ENCODE measurements at places on chromosomes 7 and 10. TPM values are rescaled to one million over a fixed set of nuclear protein-coding genes. Genes with fewer than 3 reads are reported as not detected.

Gene TDRD1
- 0.12 TPM for total RNA-seq

Gene NPFFR1
- total RNA-seq: 0.04 TPM

Gene IKZF1
- total RNA-seq: 5.0 TPM

Gene GPR22
- not detected for total RNA-seq

Gene TYW1B
- total RNA-seq: 3.4 TPM

Gene VCL
- total RNA-seq: 615 TPM

Gene SFRP5
- 34.4 TPM for total RNA-seq

Gene SHTN1
- total RNA-seq: 4.3 TPM

GRCh38 chr7:106480616-106481031, 180.3 kb downstream of the CCDC71L start:
- no peak for ATAC-seq

DNA sequence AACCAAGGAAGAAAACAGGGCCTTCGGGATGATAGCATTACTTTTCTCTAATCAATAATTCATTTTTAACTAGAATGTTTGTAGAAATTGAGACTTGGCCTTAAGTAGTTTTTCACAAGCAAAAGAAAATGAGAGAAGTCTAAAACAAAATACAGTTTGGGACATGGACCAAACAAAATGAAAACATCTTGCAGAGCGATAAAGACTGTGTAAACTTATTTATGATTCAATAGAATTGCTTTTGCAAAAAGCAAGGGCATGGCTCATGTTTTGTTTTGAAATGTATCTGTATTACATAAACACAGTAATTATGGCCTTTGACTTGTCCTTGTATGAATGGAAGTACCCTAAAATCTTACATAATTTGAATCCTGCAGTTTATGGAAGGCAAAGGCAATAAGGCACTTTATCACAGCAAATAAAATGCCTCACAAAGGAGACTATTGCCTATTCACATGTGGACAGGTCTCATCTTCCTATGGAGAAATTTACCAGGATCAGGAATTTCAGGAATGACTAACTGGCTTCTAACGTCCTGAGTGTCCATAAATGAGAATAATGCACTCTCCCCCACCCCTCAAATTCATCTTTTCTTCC, 295.2 kb downstream of the PTEN start:
- ATAC-seq: no peak

DNA sequence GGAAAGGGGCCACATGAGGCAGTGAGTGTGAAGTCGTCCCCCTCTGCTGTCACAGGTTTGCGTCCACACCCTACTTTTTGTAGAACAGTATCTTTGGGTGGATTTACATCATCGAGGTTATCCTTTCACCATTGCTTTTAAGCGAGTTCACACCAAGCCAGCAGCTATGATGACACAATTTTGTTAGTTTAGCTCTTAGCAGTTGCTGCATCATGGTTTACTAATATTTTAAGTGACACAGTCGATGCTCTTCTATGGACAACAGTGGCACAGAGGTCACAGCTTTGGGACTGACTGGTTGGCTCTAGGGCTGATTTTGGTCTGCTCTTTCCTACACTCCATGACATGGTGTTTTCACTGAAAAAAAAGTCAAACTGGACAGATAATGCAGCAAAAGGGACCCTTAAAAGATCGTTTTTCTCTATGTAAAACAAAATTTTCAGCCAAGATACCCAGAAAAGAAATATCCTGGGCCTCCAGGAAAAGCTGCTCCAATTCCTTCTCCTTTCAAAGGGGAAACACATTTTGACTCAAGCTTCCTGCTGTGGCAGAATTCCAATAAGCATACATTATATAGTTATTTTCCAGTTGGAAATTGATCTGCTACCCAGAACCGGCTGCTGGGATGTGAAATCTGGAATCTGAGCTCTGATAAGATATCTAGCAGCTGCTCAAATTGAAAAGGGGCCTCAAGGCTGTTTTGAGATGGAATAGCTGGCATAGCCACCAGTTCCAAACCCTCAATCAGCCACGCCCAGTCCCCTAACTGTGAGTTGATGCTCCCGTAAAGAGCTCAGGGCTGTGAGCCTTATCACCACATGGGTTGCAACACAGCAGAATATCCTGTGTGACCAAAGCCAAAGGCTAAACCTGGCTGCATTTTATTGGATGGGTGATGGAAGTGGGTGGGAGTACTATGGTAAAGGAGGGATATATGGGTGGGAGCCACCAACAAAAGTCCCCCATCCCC, 114.2 kb downstream of the SMURF1 start:
- ATAC-seq: no peak

GRCh38 chr7:1537535-1538412, 7.3 kb downstream of the MAFK start:
- peak; percentile 57 for ATAC-seq

DNA sequence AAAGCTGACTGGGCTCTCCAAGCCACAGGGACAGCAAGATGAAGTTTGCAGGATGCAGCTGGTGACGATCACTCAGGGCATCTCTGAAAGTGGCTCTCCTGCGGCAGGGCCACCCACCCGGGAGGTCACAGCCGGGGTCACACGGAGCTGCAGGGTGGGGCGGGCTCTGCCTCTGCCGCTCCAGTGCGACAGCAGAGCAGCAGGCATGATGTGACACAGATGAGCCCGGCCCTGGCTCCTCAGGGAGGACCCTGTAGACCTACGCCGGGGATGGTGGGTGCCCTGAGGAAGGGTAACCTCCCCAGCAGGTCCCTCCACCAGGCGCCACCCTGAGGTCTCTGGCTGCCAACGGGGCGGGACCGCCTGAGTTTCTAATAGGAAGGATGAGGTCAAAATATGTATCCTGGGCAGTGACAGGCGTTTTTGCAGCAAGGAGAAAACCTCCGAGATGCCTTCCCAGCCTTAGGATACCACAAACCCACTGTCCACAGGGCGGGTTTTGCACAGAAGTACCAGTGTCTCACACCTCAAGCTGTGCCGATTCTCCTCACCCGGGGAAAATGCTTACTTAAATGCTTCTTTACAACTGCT, 114.8 kb upstream of the DIP2C start:
- no peak for ATAC-seq

- peak; percentile 1 for ATAC-seq
Measured at GRCh38 chr10:71727105-71727737, 7.6 kb upstream of the C10orf105 start.

DNA sequence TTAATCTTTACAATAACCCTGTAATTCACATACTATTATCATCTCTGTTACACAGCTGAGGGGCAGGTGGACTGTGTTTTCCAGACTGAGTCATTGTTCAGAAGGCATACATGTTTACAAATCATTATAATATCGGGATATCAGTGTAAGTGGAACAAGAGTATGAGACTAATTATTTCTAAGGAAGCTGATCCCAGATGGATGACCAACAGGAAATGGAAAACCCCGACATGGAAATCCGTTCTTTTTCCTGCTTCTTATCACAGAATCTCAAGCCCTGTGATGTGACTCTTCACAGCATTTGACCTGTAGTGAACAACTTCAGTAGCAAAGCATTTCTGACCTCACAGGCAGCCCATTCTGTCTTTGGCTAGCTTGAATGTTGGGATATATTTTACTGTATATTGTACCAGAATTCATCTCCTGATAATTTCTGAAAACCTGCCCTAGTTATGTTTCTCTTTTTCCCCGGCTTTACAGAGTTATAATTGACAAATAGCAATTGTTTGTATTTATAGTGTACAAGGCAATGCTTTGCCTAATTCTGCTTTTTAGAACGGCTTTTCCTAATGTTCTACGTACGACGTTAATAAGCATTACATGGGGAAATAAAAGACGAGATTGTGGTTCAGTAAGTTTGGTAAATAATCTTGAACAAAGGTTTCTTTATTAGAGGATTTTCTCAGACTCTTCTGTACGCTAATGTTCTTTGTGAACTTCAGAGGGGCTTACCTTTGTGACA, 78.6 kb upstream of the SYPL1 start:
- no peak for ATAC-seq

GRCh38 chr7:141477865-141478264, 73.3 kb upstream of the AGK start:
- peak; percentile 10 for ATAC-seq

GRCh38 chr10:88209837-88210561, 346.6 kb downstream of the PTEN start:
- no peak for ATAC-seq

GRCh38 chr7:139651308-139651707, 126.5 kb downstream of the HIPK2 start:
- ATAC-seq: no peak

DNA sequence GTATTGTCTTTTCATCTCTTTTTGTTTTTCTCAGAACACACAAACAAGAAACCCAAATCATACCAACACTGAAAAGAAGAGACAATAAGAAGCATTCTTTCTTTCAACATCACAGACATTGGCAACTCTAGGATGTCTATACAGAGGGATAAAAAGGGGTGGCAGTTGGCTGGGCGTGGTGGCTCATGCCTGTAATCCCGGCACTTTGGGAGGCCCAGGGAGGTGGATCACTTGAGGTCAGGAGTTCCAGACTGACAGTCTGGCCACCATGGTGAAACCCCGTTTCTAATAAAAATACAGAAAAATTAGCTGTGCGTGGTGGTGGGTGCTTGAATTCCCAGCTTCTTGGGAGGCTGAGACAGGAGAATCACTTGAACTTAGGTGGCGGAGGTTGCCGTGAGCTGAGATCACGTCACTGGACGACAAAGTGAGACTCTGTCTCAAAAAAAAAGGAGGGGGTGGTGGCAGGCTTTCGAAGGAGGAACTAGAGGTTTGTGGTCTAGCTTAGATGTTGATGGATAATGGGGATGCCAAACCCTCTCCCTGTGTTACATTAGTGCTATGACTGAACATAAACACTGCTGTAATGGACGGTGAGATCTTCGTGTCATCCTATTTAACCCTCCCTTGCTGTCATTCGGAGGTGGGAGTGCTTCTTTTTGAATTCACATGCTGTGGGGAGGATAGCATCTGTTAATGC, 9.4 kb downstream of the CNNM2 start:
- no peak for ATAC-seq

DNA sequence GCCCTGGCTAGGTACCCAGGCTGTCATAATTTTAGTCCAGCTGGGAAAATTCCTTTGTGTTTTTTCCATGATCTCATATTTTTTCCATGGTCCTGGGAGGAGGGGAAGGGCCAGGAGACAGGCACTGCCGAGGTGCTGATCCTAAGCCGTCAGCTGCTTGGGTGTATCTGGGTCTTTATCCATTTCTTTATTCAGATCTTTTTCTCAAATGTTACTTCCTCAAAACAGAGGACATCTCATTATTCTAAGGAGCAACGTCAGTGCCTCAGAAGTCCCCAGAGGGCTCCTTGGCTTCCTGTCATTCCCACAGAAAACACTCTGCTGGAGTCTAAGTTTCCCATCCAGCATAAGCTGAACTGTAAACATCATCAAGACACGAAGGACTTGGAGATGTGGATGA, 2.8 kb upstream of the OR6V1 start:
- no peak for ATAC-seq

GRCh38 chr10:65838811-65839210, 1087.0 kb upstream of the LRRTM3 start:
- no peak for ATAC-seq

- no peak for ATAC-seq
Measured at GRCh38 chr10:2686691-2687090, 380.7 kb upstream of the PFKP start.

GRCh38 chr7:86942995-86943394, 116.5 kb downstream of the ELAPOR2 start:
- no peak for ATAC-seq

DNA sequence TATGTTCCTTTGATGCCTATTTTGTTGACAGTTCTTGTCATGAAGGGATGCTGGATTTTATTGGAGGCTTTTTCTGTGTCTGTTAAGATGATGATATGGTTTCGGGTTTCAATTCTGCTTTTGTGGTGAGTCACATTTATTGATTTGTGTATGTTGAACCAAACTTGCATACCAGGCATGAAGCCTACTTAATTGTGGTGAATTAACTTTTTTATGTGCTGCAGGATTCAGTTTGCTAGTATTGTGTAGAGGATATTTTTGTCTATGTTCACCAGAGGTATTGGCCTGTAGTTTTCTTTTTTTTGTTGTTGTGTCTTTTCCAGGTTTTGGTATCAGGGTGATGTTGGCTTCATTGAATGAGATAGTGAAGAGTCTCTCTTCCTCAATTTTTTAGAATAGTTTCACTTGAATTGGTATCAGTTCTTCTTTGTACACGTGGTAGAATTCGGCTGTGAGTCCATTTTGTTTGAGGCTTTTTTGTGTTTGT, 345.9 kb downstream of the KIF20B start:
- no peak for ATAC-seq

GRCh38 chr7:6691609-6692106, 15.1 kb downstream of the ZNF12 start:
- no peak for ATAC-seq

- no peak for ATAC-seq
Measured at GRCh38 chr7:150846291-150847115, 5.8 kb upstream of the AOC1 start.

DNA sequence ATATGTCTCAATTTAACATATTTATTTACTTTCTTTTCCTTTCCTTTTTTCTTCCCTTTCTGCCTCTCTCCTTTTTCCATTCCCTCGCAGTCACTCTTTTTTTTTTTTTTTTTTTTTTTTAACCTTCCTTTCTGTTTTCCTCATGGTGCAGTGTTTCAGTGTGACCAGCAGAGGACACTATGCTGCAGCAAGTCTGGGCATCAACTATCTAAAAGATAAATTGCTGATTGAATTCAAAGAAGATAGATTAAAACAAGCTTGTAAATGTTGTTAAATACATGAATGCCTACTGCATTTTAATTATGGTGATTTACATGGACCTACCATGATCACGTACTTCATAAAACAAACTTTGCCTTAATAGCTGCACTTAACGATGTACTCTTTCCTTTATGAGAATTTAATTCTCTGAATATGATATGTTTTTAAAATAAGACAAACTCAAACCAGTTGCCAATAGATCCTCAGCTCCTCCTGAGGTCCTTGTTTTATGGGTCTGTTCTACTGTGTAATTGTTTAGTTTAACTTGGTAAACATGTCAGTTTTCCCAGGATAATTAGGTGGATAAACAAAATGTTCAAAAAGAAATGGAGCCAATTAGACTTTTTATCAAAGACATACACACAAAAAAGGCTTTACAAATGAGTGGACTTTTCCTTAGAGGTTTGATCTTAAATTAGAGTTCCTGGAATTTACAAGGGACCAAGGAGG, 101.0 kb upstream of the AGR3 start:
- no peak for ATAC-seq

DNA sequence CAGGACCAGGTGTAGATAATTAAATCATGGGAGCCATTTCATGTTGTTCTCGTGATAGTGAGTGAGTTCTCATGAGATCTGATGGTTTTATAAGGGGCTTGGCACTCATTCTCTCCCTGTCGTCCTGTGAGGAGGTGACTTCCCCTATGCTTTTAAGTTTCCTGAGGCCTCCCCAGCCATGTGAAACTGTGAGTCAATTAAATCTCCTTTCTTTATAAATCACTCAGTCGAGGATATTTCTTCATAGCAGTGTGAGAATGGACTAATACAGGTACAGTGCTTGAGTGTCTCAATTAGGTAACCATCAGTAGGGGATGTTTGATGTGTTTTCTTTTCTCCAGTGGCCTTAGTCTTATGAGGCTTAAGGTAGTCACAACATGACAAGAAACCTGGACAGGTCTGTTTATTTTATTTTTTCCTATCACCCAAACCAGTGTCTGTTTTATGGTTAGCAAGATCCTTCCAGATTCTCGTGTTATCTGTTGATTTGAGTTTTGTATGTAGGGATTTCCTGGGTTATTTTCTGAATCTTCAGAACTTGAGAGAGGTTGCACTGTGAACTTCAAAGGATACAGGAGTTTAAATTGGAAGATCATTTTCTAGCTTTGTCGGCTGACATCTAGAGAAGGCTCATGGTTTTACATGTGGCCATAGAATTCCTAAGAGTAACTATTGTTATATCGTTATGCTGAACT, 32.1 kb downstream of the UMAD1 start:
- ATAC-seq: no peak
